Stimulated activated CD8-positive, alpha-beta memory T cell treated with anti-CD3 and anti-CD28 coated beads, Interleukin-12 subunit alpha, Interleukin-12 subunit beta, amount 100 ng/mL, for 4 hours (primary cell): ENCODE measurements at places on chromosomes 2 and 18.

DNA sequence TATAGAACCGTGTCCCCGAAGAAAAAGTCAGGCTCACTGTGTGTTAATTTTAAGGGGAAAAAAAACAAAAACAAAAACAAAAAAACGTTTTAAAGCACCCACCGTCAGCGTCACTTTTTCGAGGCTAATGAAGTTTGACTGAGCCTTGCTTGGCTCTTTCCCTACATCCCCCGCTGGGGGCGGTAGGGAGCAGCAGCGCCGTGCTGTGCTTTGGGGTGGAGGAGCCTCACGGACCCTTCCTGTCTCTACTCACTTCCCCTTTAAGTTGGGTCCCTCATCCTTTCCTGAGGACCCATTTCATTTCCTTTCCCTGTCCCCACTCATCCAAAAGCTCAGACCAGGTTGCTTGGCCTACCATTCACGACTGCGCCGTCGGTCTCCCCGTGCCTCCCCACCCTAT, 82.8 kb upstream of the RPL31 start:
- no peak for DNase-seq

DNA sequence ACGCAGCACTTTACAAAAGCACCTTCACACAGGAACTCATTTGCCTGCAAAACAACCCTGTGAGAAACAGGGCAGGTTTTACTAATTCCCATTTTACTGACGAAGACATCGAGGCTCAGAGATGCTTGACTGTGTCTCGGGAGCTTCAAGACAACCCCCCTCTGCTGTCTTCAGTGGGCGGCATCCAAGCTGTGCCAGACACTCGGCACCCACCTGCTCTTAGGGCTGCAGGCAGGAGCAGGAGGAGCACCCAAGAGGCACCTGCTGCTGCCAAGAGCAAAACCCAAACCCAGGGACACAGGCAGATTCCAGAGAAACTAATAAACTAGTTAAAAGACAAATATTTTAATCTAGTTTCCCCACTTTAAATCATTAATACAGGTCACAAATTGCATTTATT, 67.9 kb downstream of the PPP4R1 start:
- no peak for DNase-seq

DNA sequence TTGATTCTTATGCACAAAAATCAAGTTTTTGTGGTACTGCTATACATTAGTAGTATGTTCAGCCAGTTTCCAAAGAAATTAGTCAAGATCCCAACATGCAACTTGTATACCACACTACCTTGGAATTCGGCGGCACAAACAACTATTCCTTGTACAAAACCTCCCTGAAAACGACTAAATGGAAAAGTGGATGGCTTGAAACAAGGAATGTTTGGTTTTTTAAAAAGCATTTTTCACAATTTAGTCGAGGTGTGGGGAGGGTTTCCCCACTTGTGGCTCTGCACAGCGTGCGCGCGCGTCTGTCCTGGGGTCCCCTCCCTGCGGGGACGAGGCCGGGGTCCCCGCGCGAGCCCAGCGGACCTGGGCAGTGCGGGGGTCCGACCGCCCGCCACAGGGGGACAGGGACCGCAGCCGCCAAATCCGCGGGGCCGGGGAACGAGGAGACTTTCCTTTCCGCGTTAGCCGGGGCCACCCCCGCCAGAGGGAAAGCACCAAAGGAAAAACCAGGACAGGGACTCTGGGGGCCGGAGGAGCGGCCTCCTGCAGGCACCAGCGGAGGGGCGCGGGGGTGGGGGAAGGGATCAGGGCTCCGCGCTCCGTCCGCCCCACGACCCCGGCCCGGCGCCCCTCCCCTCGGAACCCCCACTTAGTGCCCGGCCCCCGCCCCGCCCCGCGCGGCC, 534 bp upstream of the SOCS6 start:
- no peak for DNase-seq

DNA sequence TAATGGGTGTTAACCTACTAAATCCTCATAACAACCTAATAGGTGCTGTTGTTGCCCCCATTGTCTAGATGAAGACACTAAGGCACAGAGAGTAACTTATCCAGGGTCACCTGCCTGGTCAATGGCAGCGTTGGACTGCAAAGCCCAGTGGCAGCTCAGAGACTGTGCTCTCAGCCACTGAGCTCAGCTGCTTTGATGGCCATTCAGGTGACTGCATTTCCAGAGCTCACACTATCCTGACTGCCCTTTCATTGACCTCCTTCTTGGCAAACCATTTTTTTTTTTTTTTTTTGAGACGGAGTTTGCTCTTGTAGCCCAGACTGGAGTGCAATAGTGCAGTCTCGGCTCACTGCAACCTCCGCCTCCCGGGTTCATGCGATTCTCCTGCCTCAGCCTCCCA, 115.2 kb downstream of the MAPK4 start:
- no peak for DNase-seq

DNA sequence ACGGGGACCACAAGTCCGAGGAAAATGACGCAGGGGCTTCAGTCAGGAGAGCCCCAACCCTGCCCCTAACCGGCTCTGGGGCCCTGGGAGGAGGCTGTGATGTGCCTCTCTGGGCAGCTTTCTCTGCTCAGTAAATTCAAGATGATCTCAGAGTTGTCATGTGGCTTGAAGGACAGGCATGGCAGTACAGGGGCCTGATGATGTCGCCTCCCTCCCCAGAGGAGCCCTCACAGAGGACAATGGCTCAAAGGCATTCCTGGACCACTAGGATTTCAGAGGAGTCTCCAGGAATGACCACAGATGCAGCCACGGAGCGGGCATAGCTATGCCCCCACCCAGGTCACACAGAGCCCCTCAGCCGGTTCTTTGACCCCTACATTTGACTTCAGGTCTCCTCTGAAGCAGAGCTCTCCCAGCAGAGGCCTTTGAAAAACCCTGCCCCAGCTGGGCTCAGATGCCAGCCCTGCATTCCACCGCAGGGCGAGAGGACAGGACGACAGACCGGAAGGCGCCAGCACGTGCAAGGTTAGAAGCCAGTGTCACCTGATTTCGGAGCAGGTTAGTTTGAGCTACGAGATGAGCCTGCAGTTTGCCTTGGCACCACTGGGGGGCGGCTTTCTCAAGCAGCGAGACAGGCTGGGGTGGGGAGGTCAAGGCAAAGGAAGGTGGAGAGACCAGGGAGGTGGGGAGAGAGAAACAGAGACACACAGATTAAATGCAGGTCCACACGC, 39.2 kb downstream of the BIN1 start:
- DNase-seq, result peak; percentile 42

DNA sequence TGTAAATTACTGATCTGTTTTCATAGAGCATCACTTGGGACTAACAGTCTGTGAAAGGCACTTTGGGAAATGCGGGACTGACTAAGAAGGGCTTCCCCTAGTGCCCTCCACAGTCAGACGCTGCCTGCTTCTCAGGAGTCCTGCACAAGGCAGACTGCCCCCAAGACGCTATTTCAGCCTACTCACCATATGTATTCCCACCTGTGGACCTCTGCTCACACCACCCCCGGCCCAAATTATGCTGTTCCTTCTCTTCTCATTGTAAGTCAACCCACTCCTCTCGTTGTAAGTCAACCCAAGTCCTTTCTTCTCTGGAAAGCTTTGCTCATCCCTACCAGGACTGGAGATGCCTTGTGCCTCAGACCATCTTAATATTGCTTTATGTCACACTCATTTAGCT, 175.3 kb downstream of the GFPT1 start:
- DNase-seq, result no peak

GRCh38 chr2:1990151-1990589, 245.9 kb upstream of the PXDN start:
- DNase-seq, result no peak

GRCh38 chr2:12269041-12269972, 447.4 kb upstream of the TRIB2 start:
- DNase-seq, result no peak

DNA sequence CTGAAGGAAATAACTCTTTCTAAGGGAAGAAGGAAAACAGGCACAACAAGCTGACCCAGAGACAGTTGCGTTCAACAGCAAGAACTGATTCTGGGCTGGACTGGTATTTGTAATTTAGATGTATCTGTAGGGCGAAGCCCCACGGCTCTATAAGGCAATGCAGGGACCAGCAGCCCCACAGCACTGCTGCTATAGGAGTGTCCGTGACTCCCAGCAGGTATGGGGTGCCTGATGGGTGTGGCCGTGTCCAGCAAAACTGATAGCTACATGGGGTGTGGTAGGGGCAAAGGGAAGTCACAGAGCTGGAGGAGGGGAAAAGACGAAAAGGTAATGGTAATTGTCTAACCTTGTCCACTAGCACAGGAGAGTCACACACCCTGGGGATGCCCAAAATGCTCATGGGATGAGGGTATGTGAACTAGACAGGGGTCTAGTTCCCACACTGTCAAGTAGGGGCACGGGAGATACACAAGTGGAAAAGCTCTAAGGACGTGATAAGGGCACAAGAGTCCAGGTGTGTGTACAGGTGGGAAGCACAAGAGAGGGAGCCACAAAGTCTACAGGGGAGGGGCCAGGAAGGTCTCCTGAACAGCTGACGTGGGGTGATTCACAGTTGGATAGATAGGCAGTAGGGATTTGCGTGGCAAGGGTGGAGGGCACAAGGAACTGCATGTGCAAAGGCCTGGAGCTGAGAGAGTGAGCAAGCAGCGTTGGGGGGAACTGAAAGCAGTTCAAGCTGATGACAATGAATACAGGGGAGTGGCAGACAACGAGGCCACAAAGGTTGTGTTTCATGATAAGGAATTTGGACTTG, 48.5 kb upstream of the ASPRV1 start:
- DNase-seq, result no peak

GRCh38 chr2:167966937-167967913, 280.2 kb downstream of the STK39 start:
- DNase-seq, result no peak

- DNase-seq, result no peak
Observed at GRCh38 chr2:172772633-172773032, 37.0 kb downstream of the RAPGEF4 start.

DNA sequence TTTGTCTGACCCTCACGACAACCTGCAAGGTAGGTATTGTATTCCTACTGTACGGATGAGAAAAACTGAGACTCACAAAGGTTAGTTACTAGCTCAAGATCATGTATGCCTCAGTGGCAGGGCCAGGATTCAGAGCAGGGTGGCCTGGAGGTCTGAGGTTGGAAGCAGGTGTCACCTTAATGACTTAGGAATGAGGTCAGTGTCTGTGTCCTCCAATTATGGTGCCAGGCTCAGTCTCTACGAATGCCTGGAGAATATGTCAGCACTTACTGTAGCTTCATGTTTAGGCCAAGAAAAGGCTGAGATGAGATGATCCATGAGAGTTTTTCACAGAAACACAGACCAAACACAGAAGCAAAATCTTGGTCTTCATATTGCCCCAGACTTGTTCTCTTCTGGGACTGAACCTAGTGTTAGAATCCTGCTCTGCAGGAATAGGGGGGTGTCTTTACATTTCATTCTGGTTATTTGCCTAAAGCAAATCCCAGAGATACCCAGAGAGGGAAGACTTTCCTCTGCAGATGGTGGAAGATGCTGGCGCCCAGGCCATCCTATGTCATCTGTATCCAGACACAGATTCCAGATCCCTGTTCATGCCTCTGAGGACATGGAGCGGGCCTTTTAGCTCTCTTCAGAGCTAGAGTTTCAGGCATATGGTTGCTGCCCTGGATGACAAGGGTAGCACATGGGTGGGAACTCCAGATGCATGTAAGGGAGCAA, 16.3 kb upstream of the RAB10 start:
- no peak for DNase-seq

DNA sequence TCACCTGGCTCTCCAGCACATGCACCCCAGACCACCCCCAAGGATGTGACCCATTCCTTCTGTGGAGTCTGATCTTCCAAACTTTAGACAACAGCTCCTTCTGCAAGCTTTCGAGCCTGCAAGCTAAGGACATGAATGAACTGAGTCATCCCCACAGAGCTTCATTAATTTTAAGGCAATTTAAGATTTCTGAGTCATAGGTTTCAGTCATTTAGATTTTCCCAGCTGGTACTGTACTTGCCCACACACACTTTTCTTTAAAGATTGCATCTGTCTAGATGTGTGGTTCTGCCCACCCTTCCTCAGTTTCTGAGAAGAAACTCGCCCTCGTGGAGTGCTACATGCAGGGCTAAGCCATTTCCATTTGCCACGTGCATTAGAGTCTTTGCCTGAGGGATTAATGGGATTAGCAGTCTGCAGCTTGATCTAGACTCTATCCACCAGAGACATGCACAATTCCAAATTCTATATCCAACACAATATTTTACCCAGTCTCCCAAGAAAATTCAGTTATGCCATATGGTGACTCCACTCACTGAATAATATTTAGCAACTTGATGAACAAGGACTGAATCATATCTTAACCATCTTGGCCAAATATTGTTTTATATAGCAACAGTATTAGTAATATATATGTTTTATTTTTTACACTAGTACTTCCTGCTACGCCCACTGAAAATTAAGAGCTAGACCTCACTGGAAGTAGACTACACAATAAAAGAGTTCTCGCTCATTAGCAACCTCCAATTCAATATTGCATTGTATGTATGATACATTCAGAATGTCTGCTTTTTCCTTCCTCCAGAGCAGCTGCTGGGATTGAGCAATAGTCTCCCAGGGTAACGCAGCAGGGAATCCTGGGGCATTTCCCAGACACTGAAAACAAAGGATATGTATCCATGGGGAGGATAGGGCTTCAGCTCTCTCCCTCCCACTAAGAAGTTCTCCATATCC, 14.3 kb upstream of the TRIB2 start:
- no peak for DNase-seq

DNA sequence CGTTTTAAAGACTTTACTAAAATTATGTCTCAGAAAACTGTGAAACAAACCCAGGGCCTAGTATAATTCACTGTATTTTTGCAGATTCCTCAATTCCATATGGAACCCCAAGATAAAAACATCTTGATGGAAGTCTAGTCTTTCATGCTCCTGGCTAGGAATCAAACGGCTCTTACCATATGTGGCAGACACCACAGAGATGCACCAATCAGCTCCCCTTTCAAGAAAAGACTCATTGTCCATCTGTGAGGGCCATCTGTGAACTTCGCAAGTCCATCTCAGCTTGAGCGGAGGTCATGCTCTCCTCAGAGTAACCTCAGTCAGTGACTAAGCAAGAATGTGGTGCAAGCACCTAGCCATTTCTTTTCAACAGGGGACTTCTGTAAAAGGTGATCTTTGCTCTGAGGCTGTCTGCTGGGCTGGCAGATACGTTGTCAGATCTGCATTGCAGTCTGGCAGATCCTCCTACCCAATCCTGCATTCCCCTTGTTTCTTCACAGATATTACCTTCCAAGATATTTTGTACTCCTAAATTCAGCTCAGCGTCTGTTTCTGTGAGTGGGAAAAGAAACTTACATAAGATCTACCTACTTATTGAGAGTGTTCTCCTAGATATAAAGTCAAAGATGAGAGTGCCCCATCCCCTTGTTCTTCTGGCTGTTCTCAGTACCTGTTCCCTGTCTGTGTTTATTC, 419.3 kb downstream of the SPAG16 start:
- DNase-seq, result no peak
